ENCODE measurements at places on chromosomes 5 and 9.

- DNase-seq: no peak
These were observed 608 bp downstream of the ELOVL7 start for GRCh38 chr5:60843386-60843935.

DNA sequence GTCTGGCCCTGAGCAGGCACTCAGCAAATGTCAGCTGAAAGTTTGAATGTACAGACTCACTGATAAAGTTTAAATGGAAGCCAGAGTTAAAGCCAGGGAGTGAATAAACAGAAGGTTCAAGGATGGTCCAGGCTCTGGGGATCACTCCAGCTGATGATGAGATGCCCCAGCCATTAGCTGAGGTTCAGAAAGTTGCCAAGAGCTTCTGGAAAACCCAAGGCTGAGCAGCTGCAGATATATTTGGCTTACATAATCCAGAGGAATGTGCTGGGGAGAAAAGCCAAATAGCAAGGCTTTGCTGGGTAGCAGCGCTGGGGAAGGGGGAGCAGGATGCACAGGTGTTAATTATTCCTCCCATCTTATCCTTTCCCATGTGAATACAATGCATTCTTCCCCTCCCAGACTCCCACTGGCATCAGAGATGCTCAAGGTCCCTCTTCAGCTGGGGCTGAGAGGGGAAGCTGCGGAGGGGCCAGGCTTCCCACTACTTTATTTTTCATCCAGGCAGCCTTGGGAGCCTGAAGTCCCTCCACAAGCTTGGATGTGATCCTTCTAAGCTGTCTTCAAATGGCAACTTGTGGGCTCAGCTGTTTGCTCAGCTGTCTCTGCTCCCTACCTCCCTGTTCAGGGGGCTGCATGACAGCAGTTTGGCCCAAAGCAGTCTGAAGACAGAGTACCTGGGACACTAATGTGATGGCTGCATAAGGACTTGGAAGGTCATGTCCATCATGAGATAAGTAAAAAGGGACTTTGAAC lies 341.2 kb downstream of the TRIM32 start:
- no peak for DNase-seq

DNA sequence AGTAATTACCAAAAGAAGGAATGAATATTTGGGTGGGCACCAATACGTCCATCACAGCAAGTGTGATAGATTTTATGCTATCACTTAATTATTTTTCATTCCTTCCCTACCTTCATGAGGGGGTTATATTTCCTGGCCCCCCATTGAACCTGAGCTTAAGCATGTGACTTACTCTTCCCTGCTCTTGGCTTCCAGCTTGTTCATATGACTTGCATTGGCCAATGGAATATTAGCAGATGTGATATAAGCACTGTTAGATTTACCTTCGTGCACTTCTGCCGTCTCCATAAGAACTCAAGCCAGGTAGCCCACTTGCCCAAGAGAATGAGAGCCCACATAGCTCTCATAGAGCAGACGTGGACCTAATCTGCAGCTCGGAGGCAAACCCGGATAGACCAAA lies 99.1 kb upstream of the SMARCA2 start:
- no peak for DNase-seq

GRCh38 chr5:173655196-173655797 lies 38.8 kb upstream of the BOD1 start:
- DNase-seq: no peak

DNA sequence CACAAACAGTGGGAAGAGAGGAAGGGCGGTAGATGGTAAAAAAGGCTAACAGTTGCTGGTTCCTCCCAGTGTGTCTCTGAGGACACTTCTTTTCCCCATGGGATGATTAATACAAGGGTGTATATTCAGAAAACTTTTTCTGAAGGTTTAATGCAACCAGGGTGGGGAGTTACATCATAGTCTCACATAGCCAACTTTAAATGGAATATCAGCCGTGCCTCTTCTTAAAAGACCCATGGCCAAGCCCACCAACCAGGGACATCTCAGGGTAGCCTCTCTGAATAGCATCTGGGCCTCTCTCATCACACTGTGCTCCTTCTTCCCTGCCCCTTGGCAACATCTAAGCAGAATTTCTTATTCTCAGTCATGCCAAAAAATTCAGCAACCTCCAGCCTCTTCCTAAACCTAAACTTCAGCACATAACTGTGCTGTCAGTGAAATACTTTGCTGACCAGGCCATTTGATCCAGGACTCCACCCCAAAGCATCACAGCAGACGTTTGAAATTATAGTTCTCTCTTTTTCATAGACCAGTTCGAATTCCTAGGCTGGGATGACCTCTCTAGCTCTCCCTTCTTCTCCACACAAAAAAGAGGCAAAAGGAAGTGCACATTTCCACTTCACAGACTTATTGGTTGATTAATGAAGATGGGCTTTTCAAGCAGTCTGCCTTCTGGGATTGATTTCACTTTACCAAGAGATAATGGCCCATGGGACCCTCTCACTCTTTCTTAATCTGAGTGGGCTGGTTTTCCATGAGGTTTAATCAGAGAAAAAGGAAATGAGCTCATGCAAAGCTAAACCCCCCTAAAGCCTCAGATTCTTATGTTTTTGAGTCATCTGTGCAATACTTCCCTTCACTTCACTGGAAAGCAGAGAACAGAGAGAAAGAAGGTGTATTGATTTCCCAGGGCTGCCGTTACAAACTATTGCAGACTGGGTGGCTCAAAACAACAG lies 85.1 kb upstream of the RAI14 start:
- DNase-seq: no peak

- no peak for DNase-seq
These were observed 567.4 kb downstream of the CCDC171 start for GRCh38 chr9:16120231-16120641.

Measured in keratinocyte (primary cell).